ENCODE measurements at places on chromosomes 16 and 17.

DNA sequence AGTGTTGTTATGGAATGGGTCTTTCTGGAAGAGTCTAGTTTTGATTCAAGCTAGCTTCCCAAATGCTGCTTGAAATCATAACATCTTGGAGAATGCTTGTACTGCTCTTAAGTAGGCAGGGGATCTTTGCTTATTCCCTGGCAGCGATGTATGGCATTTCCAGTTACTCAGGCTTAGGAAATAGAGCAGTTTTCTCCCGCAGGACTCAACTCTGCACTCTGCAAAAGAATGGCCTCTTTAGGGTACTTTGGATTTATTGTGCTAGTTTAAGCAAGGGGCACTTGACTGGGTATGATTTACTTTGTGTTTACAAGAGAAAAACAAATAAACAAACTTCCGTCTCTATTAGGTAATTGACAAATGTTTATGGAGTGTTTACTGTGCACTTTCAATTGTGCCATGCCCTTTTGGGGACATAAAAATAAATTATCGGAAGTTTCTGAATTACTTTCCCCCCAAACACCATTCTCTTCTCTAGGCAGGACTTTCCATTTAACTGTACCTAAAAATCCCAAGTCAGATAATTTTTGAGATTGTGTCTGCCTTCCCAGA is 164.0 kb downstream of the MAP2K6 start:
- no peak for DNase-seq

DNA sequence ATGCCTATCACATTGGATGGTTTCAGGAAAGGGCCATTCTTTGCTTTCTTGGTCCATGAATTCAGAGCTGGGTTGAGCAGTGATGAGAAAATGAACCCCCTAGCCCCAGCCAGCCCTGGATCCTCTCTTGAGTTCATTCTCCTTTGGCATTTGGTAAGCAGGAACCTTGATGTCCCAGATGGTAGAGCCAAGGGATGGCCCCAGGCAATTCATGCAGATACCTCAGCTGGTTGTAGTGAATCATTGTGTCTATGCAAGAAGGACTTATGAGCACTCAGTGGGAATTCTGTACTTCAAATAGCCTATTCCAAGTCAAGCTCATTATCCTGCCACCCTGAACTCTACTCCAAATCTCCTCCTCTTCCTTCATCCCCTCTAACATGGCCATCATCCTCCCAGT is 412.7 kb downstream of the UTP18 start:
- DNase-seq: no peak

DNA sequence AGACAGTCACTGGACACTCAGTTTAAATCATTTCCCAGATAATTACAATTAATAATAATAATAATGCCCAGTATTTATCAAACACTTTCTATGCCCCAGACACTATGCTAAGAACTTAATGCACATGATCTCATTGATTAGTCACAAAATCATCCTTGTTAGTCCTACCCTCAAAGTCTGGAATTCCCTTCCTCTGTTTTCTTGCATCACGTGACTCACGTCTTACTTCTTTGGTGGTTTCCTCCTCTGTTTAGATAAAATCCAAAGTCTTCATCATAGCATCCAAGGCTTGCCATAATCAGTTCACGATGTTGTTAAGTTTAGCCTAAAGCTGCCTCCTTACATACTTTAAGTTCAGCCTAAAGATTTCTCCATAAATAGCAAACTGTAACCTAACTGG is 471.9 kb downstream of the PMP22 start:
- peak; percentile 36 for DNase-seq

- DNase-seq: no peak
Observed at GRCh38 chr16:15759070-15759469, 97.8 kb downstream of the MYH11 start.

DNA sequence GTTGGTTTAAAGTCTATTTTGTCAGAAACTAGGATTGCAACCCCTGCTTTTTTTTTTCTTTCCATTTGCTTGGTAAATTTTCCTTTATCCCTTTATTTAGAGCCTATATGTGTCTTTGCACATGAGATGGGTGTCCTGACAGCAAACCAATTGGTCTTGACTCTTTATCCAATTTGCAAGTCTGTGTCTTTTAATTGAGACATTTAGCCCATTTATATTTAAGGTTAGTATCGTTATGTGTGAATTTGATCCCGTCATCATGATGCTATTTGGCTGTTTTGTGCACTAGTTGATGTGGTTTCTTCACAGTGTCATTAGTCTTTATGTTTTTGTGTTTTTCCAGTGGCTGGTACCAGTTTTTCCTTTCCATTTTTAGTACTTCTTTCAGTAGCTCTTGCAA is 127.7 kb upstream of the ZNF267 start:
- DNase-seq: no peak

- DNase-seq: peak; percentile 72
Observed at GRCh38 chr16:23801378-23801777, 34.4 kb upstream of the PRKCB start.

Data from adipocyte (in vitro differentiated cells).